ENCODE measurements at places on chromosomes 2 and 18. TPM values are rescaled to one million over a fixed set of nuclear protein-coding genes. Genes with fewer than 3 reads are reported as not detected.

MC5R gene
- total RNA-seq: under 0.01 TPM

CHRND gene
- total RNA-seq: not detected

NEB gene
- under 0.01 TPM for total RNA-seq

CFC1 gene
- total RNA-seq: not detected

NT5DC4 gene
- total RNA-seq: not detected

CMPK2 gene
- total RNA-seq: 0.38 TPM

CCDC85A gene
- total RNA-seq: 5.4 TPM

CENPA gene
- total RNA-seq: 17.4 TPM

SH3BP4 gene
- total RNA-seq: 36.4 TPM

CAPN14 gene
- 0.28 TPM for total RNA-seq

MRO gene
- under 0.01 TPM for total RNA-seq

C2orf78 gene
- total RNA-seq: not detected

SFT2D3 gene
- 4.4 TPM for total RNA-seq

SFTPB gene
- not detected for total RNA-seq

RNF138 gene
- 21.7 TPM for total RNA-seq

LRRC30 gene
- not detected for total RNA-seq

EGR4 gene
- total RNA-seq: not detected

LRP1B gene
- total RNA-seq: under 0.01 TPM

RGPD5 gene
- total RNA-seq: 31.3 TPM

FAM228B gene
- total RNA-seq: 14.7 TPM

GALNT13 gene
- total RNA-seq: 0.28 TPM

CYP27A1 gene
- total RNA-seq: 0.58 TPM

SERPINB12 gene
- not detected for total RNA-seq

TGOLN2 gene
- total RNA-seq: 132 TPM

RMC1 gene
- 28.5 TPM for total RNA-seq

C1QL2 gene
- total RNA-seq: not detected

GRHL1 gene
- 0.28 TPM for total RNA-seq

LRRTM1 gene
- total RNA-seq: not detected

GAREM2 gene
- 1.4 TPM for total RNA-seq

MAL gene
- total RNA-seq: 0.96 TPM

SIX3 gene
- total RNA-seq: not detected

TLX2 gene
- total RNA-seq: under 0.01 TPM

CHMP1B gene
- 66.0 TPM for total RNA-seq

CCDC150 gene
- 3.9 TPM for total RNA-seq

AQP12A gene
- total RNA-seq: not detected

KIF1A gene
- not detected for total RNA-seq

TBR1 gene
- not detected for total RNA-seq

AMER3 gene
- not detected for total RNA-seq

IL37 gene
- total RNA-seq: not detected

EHD3 gene
- 56.6 TPM for total RNA-seq

KCNE4 gene
- total RNA-seq: 151 TPM

PCARE gene
- total RNA-seq: not detected

KCNIP3 gene
- 0.77 TPM for total RNA-seq

MGAT4A gene
- 0.28 TPM for total RNA-seq

KIF3C gene
- 11.5 TPM for total RNA-seq

PDE11A gene
- total RNA-seq: under 0.01 TPM

SCN2A gene
- 2.0 TPM for total RNA-seq

BOK gene
- 20.1 TPM for total RNA-seq

TUBB8B gene
- total RNA-seq: not detected

SIGLEC15 gene
- total RNA-seq: 1.7 TPM

MC4R gene
- under 0.01 TPM for total RNA-seq

POTEC gene
- under 0.01 TPM for total RNA-seq

All from regular cardiac myocyte (primary cell).